ENCODE measurements at places on chromosomes 5 and 9.

GRCh38 chr5:143772621-143773020, 39.3 kb upstream of the HMHB1 start:
- no peak for DNase-seq

DNA sequence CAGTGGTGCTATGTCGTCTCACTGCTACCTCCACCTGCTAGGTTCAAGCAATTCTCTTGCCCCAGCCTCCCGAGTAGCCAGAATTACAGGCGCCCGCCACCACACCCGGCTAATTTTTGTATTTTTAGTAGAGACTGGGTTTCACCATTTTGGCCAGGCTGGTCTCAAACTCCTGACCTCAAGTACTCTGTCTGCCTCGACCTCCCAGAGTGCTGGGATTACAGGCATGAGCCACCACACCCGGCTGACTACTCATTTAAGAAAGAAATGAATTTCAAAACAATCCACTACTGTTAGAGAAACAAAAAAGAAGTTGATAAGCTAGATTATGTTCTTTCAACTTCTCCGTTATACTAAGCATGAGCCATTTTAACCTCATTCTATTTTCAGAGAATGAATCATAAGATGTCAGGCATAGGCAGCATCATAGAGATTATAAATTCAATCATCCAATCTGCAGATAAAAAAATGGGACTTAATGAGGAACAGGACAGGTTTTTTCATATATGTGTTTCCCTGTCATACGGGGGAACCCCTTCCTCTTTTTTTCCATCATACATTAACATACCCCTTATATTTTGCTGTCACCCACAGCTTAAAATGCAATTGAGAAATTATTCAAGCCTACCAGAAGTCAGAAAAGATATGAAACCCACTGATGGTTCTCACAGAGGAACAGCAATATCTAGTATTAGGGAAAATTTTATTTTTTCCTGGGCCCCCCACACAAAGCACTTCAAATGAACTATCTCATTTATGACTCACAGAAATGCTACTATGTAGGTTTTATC, 26.5 kb upstream of the ADRB2 start:
- peak; percentile 29 for DNase-seq

DNA sequence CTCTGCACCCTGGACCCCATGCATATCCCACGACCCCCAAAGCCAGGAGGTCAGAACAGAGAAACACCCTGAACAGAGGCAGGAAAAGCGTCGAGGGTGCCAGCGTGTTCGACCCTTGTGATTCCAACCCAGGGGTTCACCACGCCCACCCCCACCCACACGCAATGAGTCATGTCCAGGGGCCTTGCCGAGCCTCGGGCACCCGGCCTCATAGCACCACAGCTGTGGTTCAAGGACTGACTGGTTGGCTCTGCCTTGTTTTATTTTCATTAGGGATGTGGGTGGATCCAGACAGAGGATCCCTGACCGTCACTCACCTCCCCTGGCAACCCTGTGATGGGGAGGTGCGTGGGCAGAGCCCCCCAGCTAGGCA, 9.5 kb upstream of the QSOX2 start:
- DNase-seq, result peak; percentile 70

DNA sequence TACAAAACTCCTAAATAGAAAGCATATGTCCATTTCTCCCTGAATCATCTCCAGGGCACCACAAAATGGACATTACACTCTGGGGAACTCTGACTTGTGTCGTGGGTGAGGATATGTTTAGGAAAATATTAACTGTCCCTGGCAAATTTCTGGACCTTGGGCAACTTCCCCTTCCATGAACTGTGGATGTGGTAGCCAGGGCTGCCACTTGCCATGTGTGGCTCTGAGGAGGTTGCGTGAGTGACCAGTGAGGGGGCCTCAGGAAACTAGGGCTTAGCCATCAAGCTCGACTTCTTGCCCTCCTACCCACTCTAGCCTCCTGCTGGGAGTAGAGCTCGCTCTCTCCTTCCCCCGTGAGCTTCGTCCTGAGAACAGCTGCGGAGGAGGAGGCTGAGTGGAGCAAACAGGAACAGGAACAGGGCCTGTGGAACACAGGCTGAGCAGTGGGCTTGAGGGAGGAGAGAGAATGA, 13.8 kb upstream of the STC2 start:
- DNase-seq, result peak; percentile 47

DNA sequence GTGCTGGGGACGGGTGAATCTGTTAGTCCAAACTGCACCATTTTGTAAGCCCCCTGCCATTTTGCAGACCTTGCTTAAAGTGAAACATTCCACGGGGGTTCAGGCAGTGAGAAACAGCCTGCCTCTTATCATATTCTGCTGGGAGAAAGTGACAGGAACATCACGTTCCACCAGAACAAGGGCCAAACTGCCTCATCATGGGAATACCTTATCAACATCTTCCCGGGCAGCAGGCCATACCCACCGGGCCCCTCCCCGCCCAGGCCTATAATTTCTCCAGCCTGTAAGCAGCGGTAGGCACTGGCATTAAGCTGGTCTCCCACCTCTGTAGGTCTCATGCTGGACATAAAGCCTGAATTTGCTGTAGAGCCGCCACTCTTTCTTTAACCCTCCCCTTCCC, 1.5 kb upstream of the CFAP77 start:
- no peak for DNase-seq

DNA sequence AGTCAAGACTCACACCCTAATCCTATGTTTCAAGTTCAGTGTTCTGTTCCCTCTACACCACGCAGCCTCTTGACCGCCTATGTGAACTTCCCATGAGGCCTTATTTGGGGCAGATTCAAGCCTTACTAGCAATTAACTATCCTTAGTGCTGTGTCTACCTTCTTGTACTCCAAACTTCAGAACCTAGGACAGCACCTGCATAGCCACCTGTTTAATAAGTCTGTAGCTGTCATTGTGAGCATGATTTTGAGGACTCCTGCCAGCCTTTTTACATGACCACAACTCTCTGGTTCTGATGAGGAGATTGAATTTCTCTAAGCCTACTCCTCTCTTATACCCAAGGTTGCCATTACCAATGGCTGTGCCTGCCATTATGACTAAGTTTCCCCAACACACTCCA, 50.8 kb upstream of the PCSK1 start:
- peak; percentile 49 for DNase-seq

GRCh38 chr9:137313326-137313936, 11.4 kb upstream of the NRARP start:
- no peak for DNase-seq

GRCh38 chr5:176692326-176692725, 45.0 kb downstream of the TSPAN17 start:
- peak; percentile 24 for DNase-seq

- no peak for DNase-seq
Measured at GRCh38 chr9:134272302-134273023, 53.8 kb upstream of the RXRA start.

DNA sequence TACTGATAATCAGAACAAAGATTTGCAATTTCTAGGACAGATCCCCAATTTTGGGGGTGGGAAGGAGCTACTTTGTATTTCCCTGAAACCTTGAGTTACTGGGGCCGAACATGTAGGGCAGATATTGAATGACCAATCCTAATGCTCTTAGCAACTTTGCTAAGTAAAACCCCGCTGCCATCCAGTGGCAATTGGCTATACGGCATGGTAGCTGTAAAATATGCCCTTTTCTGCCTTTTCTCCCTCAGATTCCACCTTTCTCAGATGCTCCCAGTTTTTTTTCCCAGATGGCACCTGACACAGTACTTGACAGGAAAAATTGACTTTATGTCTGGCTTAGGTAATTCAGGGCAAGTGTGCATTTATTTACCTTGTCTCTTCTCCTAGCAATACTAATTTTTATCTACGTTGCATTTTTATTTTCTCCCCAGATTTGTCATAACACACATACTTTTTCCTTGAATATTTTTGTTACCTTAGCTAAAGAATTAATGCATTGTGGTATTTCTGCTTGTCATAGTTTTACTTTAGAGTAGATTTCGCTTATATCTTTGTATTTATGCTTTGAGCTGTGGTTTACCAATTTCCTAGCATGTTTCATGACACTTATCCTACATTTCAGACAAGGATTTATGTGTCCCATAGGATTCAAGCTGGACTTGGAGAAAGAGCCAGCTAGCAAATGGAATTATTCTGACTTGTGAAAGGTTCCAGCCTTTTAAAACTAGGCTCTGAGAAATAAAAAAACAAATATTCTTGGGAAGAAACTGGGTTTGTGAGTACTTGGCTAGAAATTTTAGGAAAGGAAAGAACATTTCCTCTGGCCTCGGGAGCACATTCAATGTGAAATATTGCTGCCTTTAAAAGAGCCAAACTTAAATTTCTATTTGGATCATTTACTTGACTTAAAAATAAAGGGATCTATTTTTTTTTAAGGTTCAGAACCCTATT, 37.4 kb downstream of the PIK3R1 start:
- DNase-seq, result peak; percentile 69

- DNase-seq, result no peak
Measured at GRCh38 chr5:10153394-10153793, 96.3 kb downstream of the ATPSCKMT start.

GRCh38 chr9:112041536-112042243, 133.4 kb downstream of the SUSD1 start:
- no peak for DNase-seq

GRCh38 chr9:98913705-98914104, 30.0 kb upstream of the COL15A1 start:
- no peak for DNase-seq

GRCh38 chr9:68540712-68541535, at the start of gene TMEM252:
TMEM252 (minus strand) TSS chr9:68540883; CDS start chr9:68540814, 69 bp downstream.
- DNase-seq, result no peak

DNA sequence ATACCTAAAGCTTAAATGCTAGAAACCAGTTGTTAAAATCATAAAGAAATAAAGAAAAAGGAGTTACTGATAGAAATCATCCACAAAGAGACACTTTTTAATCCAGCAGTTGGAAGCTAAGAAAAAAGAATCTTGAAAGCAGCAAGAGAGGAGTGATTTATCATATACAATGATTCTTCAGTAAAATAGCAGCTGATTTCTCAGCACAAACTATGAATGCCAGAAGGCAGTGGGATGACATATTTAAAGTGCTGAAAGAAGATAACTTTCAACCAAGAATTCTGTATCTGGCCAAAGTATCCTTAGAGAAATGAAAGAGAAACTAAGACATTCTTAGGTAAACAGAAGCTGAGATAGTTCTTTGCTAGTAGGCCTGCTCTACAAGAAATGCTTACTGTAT, 366.0 kb downstream of the HTR1A start:
- DNase-seq, result no peak

DNA sequence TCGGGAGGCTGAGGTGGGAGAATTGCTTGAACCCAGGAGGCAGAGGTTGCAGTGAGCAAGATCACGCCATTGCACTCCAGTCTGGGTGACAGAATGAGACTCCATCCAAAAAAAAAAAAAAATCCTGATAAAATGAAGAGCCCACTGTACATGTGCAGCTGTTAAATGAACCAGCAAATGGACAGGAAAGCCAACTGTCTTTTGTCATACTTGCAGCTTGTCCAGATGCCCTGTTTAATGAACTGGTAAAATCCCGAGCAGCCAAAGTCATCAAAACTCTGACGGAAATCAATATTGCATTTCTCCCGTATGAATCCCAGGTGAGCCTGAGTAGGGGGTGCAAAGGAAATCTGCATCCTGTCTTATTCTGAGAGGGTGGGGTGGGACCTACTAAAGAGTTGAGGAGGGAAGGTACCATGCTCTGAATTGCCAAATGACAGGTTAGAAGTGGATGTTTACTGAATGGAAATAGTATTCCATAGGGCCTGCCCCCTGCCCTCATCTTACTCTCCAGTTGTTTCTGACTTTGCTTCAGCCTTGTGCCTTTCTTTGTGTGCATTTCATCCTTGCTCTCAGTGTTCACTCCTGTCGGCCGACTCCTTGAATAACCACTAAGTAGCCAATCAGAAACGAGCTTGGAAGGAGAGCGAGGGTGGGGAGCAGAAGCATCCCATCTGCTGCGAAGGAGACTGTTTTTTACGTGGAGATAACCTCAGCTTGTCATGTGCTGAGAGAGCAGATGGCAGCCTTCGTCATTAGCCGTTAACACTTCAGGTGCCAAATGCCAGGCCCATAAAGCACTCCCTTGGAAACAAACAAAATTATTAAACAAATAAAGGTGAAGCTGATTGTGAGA, 45.7 kb upstream of the CFAP157 start:
- DNase-seq, result no peak

DNA sequence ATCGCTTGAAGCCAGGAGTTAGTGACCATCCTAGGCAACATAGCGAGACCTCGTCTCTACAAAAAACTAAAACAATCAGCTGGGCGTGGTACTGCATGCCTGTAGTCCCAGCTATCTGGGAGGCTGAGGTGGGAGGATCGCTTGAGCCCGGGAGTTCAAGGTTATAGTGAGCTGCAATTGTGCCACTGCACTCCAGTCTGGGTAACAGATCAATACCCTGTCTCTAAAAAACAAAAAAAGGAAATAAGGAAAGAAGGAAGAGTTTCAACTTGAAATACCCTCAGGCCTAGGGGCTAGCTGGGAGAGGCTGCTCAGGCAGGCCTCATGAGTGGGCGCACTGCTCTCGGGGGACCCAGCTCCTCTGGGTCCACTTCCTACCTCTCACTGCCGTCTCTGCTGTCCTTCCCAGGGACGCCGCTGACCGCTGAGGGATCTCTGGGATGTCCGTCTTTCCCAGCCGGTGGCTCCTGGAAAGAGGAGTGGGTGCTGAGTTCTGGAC, 56.4 kb downstream of the PRRT1B start:
- no peak for DNase-seq

GRCh38 chr5:165457859-165458481, 1952.6 kb downstream of the MAT2B start:
- peak; percentile 74 for DNase-seq

DNA sequence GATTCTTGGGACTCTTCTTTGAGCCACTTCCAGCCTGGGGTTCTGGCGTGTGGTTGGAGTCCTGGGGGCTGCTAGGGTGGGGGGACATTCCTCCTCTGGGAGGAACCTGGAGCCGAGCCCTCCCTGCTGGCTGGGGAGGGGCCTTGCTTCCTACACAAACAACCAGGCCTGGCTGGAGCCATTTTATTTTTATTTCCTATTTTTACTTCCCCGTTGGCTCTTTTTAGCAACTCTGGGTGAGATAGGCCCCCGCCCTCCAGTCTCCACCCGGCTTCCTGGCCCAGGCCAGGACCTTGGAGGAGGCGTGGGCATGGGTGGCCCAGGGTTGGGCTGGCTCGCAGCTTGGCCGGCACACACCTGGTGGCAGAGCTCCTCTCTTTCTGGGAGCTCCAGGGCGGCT, 15.1 kb downstream of the RXRA start:
- DNase-seq, result peak; percentile 64

DNA sequence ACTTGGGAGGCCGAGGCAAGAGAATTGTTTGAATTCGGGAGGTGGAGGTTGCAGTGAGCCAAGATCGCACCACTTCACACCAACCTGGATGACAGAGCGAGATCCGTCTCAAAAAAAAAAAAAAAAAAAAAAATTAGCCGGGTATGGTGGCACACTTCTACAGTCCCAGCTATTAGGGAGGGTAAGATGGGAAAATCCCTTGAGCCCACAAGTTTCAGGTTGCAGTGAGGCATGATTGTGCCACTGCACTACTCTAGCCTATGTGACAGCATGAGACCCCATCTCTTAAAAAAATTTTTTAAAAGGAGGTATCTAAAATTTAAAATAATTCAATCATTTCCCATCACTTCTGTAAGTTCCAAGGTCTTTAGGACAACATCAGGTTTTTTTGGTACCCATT, 26.0 kb downstream of the PSIP1 start:
- DNase-seq, result no peak

Data from NB4 (cell line).